HFFc6 (cell line): ENCODE measurements at places on chromosomes 2 and 18. TPM values are rescaled to one million over a fixed set of nuclear protein-coding genes. Genes with fewer than 3 reads are reported as not detected.

HOXD13 gene
- total RNA-seq, result 1.4 to 1.8 TPM (median 1.6 TPM) in 3 replicates

PCARE gene
- not detected in 3 replicates for total RNA-seq

CD8B gene
- total RNA-seq, result not detected in 3 replicates

TUBA3E gene
- not detected in 3 replicates for total RNA-seq

NDUFAF7 gene
- 10.6 and 12.2 TPM in 2 replicates for total RNA-seq
